NCI-H2029 treated with DMSO at 0.1 percent for 48 hours (cell line): ENCODE measurements at places on chromosomes 7 and 10.
A peak's percentile ranks its signal among the peaks of the same experiment; 100 is the strongest.

GRCh38 chr7:106827626-106828025 lies 37.5 kb upstream of the PIK3CG start:
- no peak for DNase-seq

DNA sequence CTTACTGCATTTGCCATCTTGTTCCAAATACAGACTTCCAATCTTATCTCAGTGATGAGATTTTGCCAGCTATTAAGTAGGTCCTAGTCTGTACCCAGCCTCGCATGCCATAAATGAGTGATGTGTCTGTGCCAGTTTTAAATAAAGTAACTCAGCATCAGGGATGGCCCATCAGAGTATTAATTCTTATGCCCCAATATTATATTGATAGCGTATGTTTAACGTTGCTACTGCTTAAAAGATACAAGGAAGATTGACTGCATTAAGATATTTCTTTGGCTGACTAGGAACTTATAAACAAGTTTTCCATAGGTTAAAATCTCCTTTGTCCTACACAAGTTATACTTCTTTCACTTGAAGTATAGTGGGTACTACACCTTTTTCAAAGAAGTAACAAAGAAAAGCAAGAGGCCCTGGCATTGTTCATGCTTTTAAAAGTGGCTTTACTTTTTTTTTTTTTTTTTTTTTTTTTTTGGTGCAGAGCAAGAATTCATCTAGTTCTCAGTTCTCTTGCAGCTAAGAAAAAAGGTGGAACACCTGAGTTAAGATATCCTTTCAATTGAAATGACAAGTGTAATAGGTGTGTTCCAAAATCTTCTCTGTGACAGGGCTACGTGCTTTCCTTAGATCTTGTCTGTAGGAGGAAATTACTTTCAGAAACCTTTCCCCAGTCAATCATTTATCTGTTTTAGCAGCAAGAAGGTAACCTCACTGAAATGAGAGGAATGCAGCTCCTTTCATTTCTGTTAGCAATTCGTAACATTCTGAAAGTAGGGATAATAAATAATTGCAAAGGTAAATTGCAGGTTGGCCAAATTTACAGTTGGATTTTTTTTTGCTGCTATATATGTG lies 245.0 kb downstream of the CELF2 start:
- no peak for DNase-seq

GRCh38 chr7:67753891-67754290 lies 757.3 kb downstream of the TYW1 start:
- no peak for DNase-seq

DNA sequence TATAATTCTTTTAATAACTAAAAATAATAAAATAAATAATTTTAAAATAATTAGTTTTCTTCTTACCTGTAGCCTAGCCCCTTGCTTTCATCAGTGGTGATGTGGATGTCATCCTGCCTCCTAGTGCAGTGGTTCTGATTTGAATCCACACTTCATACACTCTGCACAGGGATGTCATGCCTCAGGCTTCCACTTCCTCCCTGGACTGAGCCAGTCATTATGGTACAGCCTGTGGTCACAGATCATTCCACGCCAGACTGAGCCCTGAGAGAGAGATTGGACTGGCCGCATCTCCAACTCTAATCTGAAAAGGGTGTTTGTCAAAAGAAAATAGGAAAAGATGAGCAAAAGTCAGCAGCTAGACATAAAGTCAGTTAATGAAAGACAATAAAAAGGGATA lies 436.2 kb upstream of the IGFBP3 start:
- DNase-seq, result no peak

DNA sequence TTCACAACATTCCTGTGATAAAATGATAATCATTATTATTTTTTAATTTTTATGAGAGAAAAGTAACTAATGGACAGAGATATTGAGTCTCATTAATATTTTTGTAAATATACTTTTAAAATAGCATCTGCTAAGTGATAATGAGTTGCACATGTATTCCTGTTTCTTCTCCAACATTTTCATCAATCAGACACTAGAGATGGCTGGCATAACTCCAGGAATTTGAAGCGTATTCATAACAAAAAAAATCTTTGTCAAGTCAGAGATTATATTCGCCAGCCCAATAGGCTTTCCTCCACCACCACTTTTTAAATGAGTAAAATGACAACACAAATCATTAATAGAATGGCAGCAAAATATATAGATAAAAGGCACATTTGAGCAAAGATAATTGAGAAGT lies 524.0 kb upstream of the KCND2 start:
- DNase-seq, result no peak

- DNase-seq, result no peak
Measured at GRCh38 chr10:7933262-7933661, 115.0 kb downstream of the TAF3 start.

DNA sequence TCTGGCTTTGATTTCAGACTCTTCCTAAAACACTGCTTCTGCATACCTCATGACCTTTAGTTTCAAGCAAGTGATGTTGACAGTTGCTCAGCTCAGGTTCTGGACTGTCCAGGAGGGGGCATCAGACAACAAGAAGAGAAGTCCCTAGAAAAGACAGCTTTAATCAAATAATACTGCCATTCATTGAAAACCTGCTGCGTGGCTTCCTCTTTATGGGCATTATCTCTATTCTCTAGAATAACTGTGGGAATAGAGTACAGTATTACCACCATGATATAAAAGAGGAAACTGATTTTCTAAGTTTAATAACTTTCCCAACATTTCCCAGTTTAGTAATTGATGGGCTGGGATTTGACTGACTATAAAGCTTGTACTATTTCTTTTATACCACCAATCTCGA lies 170.4 kb downstream of the SNX13 start:
- peak; percentile 64 for DNase-seq

GRCh38 chr7:79296553-79297320 lies 156.7 kb downstream of the MAGI2 start:
- no peak for DNase-seq

DNA sequence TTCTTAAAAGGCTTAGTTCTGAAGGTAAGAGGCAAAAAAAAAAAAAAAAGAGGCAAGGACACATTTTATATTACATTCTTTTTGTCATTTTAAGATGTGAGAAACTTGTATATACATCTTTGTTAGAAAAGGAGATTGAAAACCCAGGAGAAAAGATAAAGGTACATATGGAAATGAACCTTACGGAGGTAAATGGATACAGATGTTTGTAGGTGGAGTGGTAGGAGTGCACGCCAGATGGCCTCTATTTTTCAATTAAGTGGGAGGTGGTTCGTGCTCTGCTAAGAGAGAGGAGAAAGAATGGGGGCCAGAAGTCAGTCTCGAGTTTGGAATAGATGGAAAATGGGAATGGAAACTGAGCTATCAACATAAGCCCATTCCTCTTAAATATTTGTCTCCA lies 622.5 kb upstream of the GHITM start:
- no peak for DNase-seq

GRCh38 chr7:100886936-100887515 lies 2.5 kb downstream of the UFSP1 start:
- no peak for DNase-seq

DNA sequence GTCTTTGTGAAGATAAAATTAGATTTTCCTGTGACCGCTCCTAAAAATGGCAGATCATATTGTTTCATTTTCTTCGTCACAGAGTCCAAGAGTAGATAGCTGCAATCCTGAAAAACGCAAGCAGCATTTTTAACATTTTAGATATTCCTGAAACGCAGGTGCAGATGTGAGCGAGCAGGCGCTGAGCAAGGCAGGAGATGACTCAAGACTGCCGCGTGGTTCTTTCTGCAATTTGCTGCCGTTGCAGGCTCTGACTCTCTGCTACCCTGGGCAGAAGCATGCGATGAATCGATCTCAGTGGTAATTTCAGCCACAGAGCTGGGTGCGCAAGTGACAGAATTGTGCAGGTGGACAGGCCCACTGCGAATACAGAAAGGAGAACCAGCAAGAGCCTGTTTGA lies 331.9 kb downstream of the ACTR3B start:
- DNase-seq, result no peak

DNA sequence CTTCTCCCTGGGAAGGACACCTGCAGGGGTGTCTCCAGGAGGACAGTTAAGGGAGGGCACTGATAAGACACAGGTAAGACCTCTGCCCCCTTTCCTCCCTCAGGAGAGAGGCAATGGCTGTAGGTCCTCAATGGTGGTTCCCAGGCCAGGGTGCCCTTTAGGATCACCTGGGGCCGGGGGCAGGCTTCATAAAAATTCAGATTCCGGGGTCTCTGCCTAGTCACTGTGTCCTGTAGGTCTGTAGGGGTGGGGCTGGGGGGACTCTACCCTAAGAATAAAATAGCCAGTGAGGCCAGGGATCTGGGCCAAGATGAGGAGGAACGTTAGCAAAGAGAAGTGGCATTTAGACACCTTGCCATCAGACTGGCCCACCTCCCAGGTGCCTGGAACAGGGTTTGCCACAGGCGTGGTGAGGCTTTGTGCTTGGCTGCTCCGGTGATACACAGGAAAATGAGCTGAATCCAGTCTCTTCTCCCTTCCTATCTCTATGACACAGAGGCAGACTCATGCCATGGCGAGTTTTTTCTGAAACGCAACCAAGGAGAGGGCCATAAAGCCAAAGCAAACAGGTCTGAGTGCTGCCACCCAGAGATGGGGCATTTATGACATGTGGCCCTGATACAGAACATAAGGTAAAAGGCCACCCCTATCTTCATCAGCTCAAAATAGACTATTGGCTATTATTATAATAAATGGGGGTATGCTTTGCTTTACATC lies 52.6 kb downstream of the SH3PXD2A start:
- DNase-seq, result no peak

- DNase-seq, result peak; percentile 71
Measured at GRCh38 chr7:11170175-11170574, 196.5 kb downstream of the PHF14 start.

- no peak for DNase-seq
Measured at GRCh38 chr10:7826971-7827370, 8.7 kb downstream of the TAF3 start.

- no peak for DNase-seq
Measured at GRCh38 chr10:36281831-36282331, 639.8 kb upstream of the FZD8 start.

DNA sequence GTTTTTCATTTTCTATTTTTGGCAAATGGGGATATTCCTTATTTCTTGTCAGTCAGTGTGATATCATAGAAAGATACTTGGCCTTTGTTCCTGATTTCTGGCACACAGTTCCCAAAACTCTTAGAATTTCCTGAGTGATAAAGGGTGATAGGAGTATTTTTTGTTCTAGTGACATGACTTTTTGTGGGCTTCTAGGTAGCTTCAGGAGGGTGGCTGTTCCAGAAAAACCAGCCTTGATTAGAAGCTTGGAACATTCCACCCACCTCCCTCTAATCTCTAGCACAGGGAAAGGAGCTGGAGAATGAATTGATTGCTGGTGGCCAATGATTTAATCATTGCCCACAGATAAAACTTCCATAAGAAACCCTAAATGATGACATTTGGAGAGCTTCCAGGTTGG lies 17.2 kb upstream of the BPGM start:
- DNase-seq, result no peak

DNA sequence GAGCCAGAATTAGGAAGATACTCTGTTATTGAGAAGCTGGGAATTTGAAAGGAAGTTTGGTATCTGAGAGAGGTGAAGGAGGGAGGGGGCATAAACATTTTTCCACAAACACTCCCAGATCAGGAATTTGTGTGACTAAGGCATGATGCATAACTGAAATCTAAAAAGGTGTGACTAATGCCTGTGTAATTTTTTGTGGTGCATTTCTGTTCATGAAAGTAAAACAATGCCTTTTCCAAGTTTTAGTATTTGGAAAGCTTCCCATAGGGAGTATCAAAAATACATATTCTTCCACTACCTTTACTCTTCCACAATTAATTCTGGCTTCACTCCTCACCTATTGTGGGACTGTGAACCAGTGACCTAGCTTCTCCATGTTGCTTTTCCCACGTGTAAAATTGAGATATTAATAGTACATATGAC lies 56.4 kb upstream of the CAV2 start:
- DNase-seq, result no peak

- DNase-seq, result no peak
Measured at GRCh38 chr10:45640049-45640448, 32.5 kb downstream of the ZFAND4 start.

GRCh38 chr7:93948106-93948505 lies 26.6 kb downstream of the GNG11 start:
- DNase-seq, result no peak

GRCh38 chr7:27918503-27918902 lies 178.5 kb downstream of the TAX1BP1 start:
- DNase-seq, result no peak

DNA sequence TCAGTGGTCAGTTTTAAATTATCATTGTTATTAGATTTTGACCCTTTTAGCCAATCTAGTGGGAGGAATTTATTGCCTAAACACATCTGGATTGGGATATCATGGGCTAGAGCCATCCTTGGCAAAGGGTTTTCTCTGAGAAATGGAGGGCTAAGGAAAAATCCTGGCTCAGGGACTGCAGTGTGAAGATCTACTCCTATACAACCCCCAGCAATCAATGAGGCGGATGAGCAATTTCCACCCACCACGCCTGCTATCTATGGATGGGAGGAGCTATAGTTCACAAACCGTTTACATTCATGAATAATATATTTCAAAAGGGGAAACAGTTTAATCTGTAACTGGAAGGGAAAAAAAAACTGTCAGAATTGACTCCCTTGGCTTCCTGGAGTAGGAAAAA lies 2.7 kb downstream of the CAV1 start:
- DNase-seq, result no peak

- DNase-seq, result no peak
Measured at GRCh38 chr7:140300243-140301136, 97.8 kb downstream of the SLC37A3 start.

GRCh38 chr10:95542330-95542729 lies 18.8 kb downstream of the SORBS1 start:
- no peak for DNase-seq

GRCh38 chr10:361203-362081 lies 226.2 kb downstream of the ZMYND11 start:
- peak; percentile 9 for DNase-seq

- DNase-seq, result no peak
Measured at GRCh38 chr10:70832221-70832620, 16.5 kb downstream of the SGPL1 start.

DNA sequence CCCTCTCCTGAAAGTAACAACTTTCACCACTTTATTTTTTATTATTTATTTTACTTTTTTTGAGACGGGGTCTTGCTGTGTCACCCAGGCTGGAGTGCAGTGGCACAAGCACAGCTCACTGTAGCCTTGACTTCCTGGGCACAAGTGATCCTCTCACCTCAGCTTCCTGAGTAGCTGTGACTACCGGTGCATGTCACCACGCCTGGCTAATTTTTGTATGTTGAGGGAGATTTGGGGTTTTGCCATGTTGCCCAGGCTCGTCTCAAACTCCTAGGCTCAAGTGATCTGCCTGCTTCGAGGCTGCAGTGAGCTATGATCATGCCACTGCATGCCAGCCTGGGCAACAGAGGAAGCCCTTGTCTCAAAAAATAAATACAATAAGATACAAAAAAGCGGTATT lies 14.9 kb upstream of the SLIT1 start:
- no peak for DNase-seq

GRCh38 chr7:138402749-138403148 lies 57.3 kb upstream of the TRIM24 start:
- DNase-seq, result no peak

- no peak for DNase-seq
Measured at GRCh38 chr10:89942217-89942616, 240.8 kb downstream of the KIF20B start.

GRCh38 chr10:116254422-116255155 lies 18.4 kb downstream of the GFRA1 start:
- no peak for DNase-seq

GRCh38 chr10:6124666-6125065 lies 35.8 kb downstream of the RBM17 start:
- DNase-seq, result no peak
